Left renal pelvis (tissue), 4 donors: ENCODE measurements at places on chromosomes 16 and 17. TPM values are rescaled to one million over a fixed set of nuclear protein-coding genes. Genes with fewer than 3 reads are reported as not detected.

Gene SLX4
- polyA plus RNA-seq: 5.5 TPM

Gene EFNB3
- polyA plus RNA-seq: 22.0 TPM

Gene LGALS3BP
- 102 TPM for polyA plus RNA-seq

Gene SLC5A10
- polyA plus RNA-seq: 0.45 TPM

Gene TBC1D3C
- polyA plus RNA-seq: 0.33 TPM

DNA sequence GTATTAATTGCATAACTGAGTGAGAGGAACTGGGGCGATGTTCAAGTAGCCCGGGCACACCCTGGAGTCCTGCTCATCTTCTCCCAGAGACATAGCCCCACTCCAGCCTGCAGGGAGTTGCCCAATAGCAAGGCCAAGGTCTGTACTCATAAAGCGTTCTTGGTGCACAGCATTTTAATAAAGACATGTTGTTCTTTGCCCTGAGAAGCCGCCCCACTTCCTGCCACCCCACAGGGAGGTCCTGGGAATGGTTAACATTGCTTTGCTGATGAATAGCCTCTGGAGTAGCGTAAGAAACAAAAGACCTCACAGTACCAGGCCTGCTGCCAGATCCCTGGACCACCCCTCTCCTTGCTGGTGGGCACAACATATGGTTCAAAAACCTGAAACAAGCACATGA is 21.6 kb upstream of the CDH1 start:
- DNase-seq: no peak

- no peak for DNase-seq
These were observed 416.5 kb downstream of the UTP18 start for GRCh38 chr17:51676691-51677487.

DNA sequence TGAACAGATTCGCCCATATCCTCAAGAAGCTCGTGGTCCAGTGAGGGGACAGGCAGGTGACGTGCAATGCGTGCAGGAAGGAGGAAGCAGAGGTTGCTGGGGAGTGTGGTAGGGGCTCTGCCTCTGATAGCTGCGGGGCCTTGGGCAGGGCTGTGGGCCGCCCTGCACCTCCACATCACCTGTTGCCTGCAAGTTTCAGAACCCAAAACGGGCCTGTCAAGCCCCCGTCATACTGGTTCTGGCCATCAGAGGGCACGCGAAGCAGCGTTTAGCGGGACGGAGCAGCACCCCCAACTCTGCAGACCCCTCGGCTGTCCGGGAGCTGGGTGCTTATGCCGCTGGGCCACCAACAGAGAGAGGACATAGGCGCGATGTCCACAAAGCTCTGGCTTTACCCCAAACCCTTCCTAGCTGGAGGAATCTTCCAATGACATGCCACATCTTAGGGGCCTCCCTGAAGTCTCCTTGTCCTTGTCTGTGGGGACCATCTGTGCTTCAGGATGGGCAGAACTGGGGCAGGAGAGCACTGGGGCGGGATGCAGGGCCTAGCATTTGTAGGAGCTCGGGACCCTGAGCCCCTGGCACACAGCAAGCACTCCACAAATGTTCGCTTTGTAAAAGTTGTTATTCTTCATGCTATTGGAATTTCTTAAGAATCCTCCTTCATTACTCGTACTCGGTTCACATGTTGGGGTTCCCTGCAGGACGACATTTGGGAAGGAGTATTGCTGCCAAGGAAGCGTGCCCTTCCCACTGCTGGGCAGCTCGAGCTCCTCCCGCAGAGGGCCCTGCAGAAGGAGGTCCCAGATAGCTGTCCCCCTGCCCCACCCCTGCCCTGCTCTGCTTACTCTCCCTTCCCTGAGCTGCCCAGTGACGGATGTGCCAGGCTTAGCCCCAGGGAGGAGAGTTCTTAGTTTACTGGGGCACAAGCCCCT is 64.3 kb downstream of the CNGB1 start:
- no peak for DNase-seq

- peak; percentile 29 for DNase-seq
These were observed 288.6 kb upstream of the ELAC2 start for GRCh38 chr17:13306310-13306962.

- DNase-seq: no peak
These were observed 191.6 kb downstream of the CCDC182 start for GRCh38 chr17:57553526-57553925.
